ENCODE measurements at places on chromosomes 7 and 10. TPM values are rescaled to one million over a fixed set of nuclear protein-coding genes. Genes with fewer than 3 reads are reported as not detected.

GRCh38 chr10:117237401-117237991, 3.4 kb upstream of the SLC18A2 start:
- H3K4me3 ChIP-seq = no peak overlapping the region
- peaks cover 35% of the 10 kb centered on the region for H3K27me3 ChIP-seq
- no peak for DNase-seq
- H3K4me1 ChIP-seq = no peaks in the 10 kb centered on the region

DNA sequence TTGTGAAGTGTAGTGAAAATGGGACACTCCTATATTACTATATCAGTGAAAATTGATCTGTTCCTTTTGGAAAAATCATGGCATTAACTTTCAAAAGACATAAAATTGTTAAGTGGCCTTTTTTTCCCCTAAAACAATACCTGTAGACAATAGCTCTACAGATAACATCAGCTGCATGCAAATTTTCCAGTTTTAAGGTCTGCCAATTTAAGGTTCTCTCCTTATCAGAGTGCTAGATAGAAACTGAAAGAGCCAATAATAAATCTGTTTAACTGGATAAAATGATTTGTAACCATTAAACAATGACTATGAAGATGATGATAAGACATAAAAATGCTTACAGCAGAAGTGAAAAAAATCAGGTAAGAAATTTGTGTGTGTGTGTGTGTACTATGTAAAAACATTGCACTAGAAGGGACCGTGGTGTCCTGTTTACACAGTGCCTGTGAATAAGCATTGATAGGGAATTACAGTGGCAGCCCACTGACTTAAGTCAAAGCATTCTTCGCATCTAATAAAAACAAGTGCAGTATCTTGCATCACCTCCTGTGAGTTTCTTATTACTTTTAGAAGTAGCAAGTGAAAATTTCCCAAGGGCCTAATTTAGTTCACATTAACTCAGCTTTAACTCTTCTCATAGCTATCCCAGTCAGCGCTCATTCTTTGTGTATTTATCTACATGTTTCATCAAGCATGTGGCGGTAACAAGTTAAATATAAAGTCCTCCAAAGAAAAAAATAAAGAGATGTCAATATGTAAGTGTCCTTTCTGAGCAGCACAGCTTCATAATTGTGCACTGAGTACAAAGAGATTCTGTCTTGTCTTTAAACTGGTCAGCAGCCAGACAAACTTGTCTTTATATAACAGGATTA, 261.9 kb downstream of the ARL4A start:
- H3K27ac ChIP-seq = no peak overlapping the region
- H3K4me3 ChIP-seq = no peak overlapping the region
- DNase-seq = no peak
- no peaks in the 10 kb centered on the region for H3K27me3 ChIP-seq
- no peaks in the 10 kb centered on the region for H3K4me1 ChIP-seq

DNA sequence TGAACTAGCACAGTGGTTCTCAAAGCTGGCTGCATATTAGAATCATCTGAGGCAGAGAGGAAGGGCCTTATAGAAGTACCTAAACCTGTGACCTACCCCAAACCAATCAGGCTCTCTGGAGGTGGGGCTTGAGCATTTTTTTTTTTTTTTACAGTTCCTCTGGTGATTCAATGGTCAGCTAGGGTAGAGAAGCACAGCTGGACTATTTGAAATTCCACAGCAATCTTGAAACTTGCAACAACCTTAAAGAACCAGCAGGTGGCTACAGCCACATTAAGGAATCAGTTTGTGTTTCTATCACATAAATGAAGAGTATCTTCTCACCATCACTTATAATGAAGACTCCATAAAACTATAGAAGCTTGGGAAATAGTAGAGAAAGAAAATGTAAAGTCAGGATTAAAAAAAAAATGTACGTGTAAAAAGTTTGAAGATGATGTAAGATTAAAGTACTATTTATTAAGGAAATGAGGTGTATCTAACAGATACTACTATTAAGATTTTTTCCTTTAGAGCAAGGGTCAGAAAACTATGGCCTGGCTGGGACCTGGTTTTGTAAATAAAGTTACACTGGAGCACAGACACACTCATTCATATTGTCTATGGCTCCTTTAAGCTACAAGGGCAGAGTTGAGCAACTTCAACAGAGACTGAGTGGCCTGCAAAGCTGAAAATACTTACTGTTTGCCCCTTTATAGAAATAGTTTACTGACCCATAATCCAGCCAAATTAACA, 3.8 kb downstream of the RTKN2 start:
- no peak overlapping the region for H3K4me3 ChIP-seq
- H3K4me1 ChIP-seq = peaks cover 29% of the 10 kb centered on the region
- H3K27me3 ChIP-seq = peaks cover 18% of the 10 kb centered on the region
- no peak for DNase-seq

DNA sequence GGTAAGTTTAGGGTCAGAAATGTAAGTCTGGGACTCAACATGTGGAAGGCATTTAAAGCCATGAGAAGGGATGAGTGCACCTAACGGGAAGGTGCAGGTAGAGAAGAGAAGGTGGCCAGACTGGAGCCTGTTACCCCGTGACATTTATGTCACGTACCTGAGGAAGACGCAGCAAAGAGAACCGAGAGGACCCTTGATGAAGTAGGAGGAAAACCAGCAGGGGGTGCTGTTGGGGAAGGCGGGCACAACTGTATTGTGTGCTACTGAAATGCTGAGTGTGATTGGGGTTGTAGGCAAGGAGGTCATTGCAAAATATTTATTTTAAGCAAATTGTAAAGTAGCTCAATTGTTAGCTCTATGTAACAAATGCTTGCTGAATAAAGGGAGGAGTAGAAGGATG, 338.2 kb upstream of the PRKCQ start:
- peaks cover 8% of the 10 kb centered on the region for H3K4me1 ChIP-seq
- H3K27ac ChIP-seq = no peak overlapping the region
- H3K27me3 ChIP-seq = peaks cover 23% of the 10 kb centered on the region
- no peak overlapping the region for H3K4me3 ChIP-seq
- no peaks in the 10 kb centered on the region for H3K36me3 ChIP-seq

DNA sequence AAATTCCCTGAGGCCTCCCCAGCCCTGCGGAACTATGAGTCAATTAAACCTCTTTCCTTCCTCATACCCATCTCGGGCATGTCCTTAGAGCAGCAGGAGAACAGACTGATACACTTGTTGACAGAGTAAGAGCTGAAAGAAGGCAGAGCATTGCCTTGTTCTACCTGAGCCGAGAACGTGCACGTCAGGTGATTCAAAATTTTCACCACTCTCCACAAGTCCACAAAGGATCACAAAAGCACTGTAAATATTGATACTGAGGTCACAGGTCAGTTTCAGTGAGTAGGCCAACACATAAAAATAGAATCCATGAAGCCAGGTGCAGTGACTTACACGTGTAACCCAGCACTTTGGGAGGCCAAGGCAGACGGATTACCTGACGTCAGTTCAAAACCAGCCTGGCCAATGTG, 27.8 kb downstream of the DCLRE1C start:
- H3K4me3 ChIP-seq = no peak overlapping the region
- H3K27me3 ChIP-seq = no peaks in the 10 kb centered on the region
- peaks cover 14% of the 10 kb centered on the region for H3K36me3 ChIP-seq
- H3K4me1 ChIP-seq = no peaks in the 10 kb centered on the region
- no peak for DNase-seq

GRCh38 chr10:30591249-30591670, 38.3 kb downstream of the LYZL2 start:
- no peak overlapping the region for H3K4me3 ChIP-seq
- no peaks in the 10 kb centered on the region for H3K36me3 ChIP-seq
- peaks cover 4% of the 10 kb centered on the region for H3K4me1 ChIP-seq
- H3K27ac ChIP-seq = no peak overlapping the region
- DNase-seq = peak; percentile 8

- no peaks in the 10 kb centered on the region for H3K36me3 ChIP-seq
- no peak overlapping the region for H3K27ac ChIP-seq
- no peaks in the 10 kb centered on the region for H3K27me3 ChIP-seq
- no peak overlapping the region for H3K4me3 ChIP-seq
- H3K4me1 ChIP-seq = no peaks in the 10 kb centered on the region
Measured at GRCh38 chr10:69437321-69438259, 13.7 kb upstream of the TSPAN15 start.

DNA sequence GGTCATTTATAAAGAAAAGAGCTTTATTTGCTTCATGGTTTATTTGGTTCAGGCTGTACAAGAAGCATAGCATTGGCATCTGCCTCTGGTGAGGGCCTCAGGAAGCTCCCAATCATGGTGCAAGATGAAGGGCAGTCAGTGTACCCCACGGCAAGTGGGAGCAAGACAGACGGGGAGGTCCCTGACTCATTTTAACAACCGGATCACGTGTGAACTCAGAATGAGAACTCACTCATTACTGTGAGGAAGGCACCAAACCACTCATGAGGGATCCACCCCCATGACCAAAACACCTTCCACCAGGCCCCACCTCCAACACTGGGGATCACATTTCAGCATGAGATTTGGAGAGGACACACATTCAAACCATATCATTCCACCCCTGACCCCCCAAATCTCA, 15.7 kb upstream of the CRYGN start:
- no peak for DNase-seq
- peaks cover 5% of the 10 kb centered on the region for H3K4me1 ChIP-seq
- peaks cover 9% of the 10 kb centered on the region for H3K27me3 ChIP-seq
- no peak overlapping the region for H3K4me3 ChIP-seq
- H3K36me3 ChIP-seq = peaks cover 1% of the 10 kb centered on the region
- H3K27ac ChIP-seq = no peak overlapping the region

Gene CALU
- total RNA-seq = 32.4 TPM

DNA sequence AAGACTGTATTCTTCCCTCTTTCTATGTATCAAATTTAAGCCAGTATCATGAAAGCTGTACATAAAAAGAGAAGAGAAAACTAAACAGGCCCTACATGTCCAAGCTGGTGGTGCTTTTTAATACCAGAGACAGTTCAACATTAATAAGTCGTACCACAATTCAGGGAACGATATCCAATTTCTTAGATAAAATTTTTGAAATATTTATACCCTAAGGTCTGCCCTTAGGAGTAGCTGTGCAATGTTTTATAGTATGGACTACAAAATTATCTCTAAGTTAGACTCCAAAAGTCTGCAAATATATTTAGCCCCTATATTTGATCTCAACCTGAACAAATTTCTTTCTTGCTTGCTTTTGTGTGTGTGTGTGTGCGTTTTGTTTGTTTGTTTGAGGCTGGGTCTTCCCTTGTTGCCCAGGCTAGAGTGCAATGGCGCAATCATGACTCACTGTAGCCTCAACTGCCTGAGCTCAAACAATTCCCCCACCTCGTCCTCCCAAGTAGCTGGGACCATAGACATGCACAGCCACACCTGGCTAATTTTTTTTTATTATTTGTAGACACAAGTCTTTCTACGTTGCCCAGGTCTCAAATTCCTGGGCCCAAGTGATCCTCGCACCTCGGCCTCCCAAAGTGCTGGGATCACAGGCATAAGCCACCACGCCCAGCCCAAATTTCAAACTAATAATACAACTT, 13.2 kb downstream of the ARHGAP19 start:
- H3K27me3 ChIP-seq = no peaks in the 10 kb centered on the region
- no peak overlapping the region for H3K27ac ChIP-seq
- no peaks in the 10 kb centered on the region for H3K36me3 ChIP-seq
- DNase-seq = no peak

Gene DHX32
- 34.4 TPM for total RNA-seq

Gene SH2D4B
- total RNA-seq = 0.46 TPM

DNA sequence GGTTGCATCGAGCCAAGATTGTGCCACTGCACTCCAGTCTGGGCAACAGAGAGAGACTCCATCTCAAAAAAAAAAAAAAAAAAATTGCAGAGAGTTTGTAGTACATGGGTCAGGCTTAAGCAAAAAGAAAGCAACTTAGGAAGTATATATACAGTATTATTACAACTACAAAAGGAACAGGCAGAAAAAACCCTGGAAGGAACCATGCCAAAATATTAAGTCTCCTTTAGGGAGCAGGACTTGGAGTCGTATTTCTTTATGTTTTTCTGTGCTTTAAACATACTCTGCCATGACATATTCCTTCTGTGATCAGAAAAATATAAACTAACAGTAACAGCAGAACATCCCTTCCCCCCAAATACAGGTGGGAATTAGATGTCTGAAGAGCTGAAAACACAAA, 144.4 kb downstream of the CUX1 start:
- no peak for DNase-seq
- H3K36me3 ChIP-seq = no peaks in the 10 kb centered on the region
- H3K4me1 ChIP-seq = peaks cover 6% of the 10 kb centered on the region
- H3K27ac ChIP-seq = no peak overlapping the region

Gene TRIM24
- 18.1 TPM for total RNA-seq

DNA sequence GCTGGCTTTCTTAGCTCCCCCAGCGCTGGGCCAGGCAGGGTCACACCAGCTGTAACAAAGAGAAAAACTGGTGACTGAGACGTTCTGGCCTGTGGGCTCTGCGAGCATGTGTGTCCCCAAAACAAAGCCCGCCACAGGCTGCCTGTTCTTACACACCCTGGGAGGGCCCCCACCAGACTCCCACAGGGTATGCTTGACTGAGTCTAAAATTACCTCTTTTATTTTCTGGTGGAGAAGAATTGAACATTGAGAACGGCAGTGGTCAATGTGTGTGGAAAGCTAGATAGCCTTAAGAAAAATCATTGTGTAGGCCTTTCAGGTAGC, 808 bp downstream of the C10orf71 start:
- H3K36me3 ChIP-seq = no peaks in the 10 kb centered on the region
- H3K4me3 ChIP-seq = no peak overlapping the region
- H3K4me1 ChIP-seq = no peaks in the 10 kb centered on the region
- H3K27me3 ChIP-seq = no peaks in the 10 kb centered on the region
- no peak for DNase-seq
- no peak overlapping the region for H3K27ac ChIP-seq

GRCh38 chr10:3963191-3963673, 178.2 kb upstream of the KLF6 start:
- no peaks in the 10 kb centered on the region for H3K27me3 ChIP-seq
- H3K27ac ChIP-seq = no peak overlapping the region
- no peak for DNase-seq

Gene FAM13C
- total RNA-seq = not detected

- H3K27ac ChIP-seq = peak overlapping the region; percentile 16
- no peaks in the 10 kb centered on the region for H3K27me3 ChIP-seq
- peaks cover 11% of the 10 kb centered on the region for H3K4me1 ChIP-seq
- DNase-seq = no peak
Measured at GRCh38 chr7:24440892-24441291, 132.4 kb upstream of the PALS2 start.

GRCh38 chr10:12774204-12774894, 227.2 kb downstream of the CCDC3 start:
- H3K27ac ChIP-seq = no peak overlapping the region
- H3K4me3 ChIP-seq = no peak overlapping the region
- peaks cover 4% of the 10 kb centered on the region for H3K36me3 ChIP-seq
- H3K4me1 ChIP-seq = peaks cover 15% of the 10 kb centered on the region
- DNase-seq = no peak

DNA sequence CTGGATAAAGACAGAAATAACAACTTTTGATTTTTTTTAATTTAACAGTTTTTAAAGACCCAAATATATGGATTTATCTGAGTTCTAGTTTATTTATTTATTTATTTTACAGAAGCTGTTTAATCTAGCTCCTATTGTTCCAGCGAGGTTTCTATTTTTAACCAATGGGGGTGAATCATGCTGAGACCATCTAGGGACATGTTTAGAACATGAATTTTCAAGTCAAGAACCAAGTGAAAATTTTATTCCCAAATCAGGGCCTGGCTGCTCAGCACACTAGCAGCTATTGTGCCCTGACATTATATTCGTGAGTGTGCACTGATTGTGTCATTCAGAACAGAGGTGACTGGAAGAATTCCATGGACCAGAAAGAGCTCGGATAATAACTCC, 24.6 kb upstream of the MPP7 start:
- no peaks in the 10 kb centered on the region for H3K36me3 ChIP-seq
- DNase-seq = no peak
- no peaks in the 10 kb centered on the region for H3K27me3 ChIP-seq
- H3K4me3 ChIP-seq = peak overlapping the region; percentile 73
- peaks cover 69% of the 10 kb centered on the region for H3K4me1 ChIP-seq

- H3K4me3 ChIP-seq = no peak overlapping the region
- H3K36me3 ChIP-seq = no peaks in the 10 kb centered on the region
- peaks cover 4% of the 10 kb centered on the region for H3K27me3 ChIP-seq
- H3K4me1 ChIP-seq = no peaks in the 10 kb centered on the region
- no peak overlapping the region for H3K27ac ChIP-seq
- DNase-seq = no peak
Measured at GRCh38 chr7:37751096-37751495, 67.5 kb downstream of the GPR141 start.

All from activated T-cell treated with anti-CD3 and anti-CD28 coated beads, Interleukin-2, amount 50 U/mL, for 72 hours (primary cell).